ENCODE measurements at places on chromosomes 5 and 9. TPM values are rescaled to one million over a fixed set of nuclear protein-coding genes. Genes with fewer than 3 reads are reported as not detected.

The ELOVL7 gene
- 0.38 TPM for total RNA-seq

The UHRF2 gene
- total RNA-seq = 111 TPM

The STPG3 gene
- total RNA-seq = not detected

The HSPB3 gene
- not detected for total RNA-seq

The PCDHB15 gene
- 1.2 TPM for total RNA-seq

The RPL7A gene
- 2,260 TPM for total RNA-seq

The LECT2 gene
- total RNA-seq = not detected

The ACTBL2 gene
- total RNA-seq = under 0.01 TPM

The AQP3 gene
- 1.3 TPM for total RNA-seq

The SH3GL2 gene
- 0.06 TPM for total RNA-seq

The SLC6A18 gene
- total RNA-seq = not detected

The MAT2B gene
- 96.0 TPM for total RNA-seq

The SPATA31C1 gene
- not detected for total RNA-seq

The FBN2 gene
- total RNA-seq = 5.7 TPM

The SMIM33 gene
- total RNA-seq = not detected

The CTXN3 gene
- not detected for total RNA-seq

The ARL14EPL gene
- not detected for total RNA-seq

The DIRAS2 gene
- total RNA-seq = not detected

The MAML1 gene
- total RNA-seq = 10.2 TPM

The ACOT12 gene
- not detected for total RNA-seq

The SPEF2 gene
- 0.63 TPM for total RNA-seq

The CYLC2 gene
- total RNA-seq = not detected

The N4BP3 gene
- total RNA-seq = 35.4 TPM

The PCDHA12 gene
- not detected for total RNA-seq

The RNF224 gene
- total RNA-seq = not detected

The ANKRD34B gene
- total RNA-seq = not detected

The SVEP1 gene
- 1.4 TPM for total RNA-seq

The SPINK13 gene
- total RNA-seq = not detected

The NEUROG1 gene
- not detected for total RNA-seq

The SHROOM1 gene
- total RNA-seq = 5.2 TPM

The C9 gene
- total RNA-seq = 0.57 TPM

The RIMOC1 gene
- 7.8 TPM for total RNA-seq
